ENCODE measurements at places on chromosomes 4 and X.

DNA sequence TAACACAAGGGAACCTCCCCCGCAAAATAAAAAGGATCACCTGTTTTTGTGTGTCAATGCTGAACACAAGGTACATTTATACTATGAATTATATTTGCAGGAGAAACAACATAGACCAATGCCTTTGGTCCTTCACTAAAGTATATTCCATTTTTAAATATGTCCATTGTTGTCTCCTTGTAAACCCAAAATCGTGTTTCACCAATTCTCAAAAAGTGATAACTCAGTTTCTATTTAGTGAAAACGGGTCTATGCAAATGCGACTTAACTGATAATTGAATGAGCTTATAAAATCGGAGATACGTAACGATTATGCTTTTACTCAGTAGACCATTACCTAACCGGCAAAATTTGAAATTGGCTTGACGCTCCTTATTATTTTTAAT lies 2.1 kb downstream of the BRWD3 start:
- DNase-seq: no peak

- no peak for DNase-seq
Observed at GRCh38 chrX:49064303-49064702, 5.5 kb downstream of the CCDC120 start.

DNA sequence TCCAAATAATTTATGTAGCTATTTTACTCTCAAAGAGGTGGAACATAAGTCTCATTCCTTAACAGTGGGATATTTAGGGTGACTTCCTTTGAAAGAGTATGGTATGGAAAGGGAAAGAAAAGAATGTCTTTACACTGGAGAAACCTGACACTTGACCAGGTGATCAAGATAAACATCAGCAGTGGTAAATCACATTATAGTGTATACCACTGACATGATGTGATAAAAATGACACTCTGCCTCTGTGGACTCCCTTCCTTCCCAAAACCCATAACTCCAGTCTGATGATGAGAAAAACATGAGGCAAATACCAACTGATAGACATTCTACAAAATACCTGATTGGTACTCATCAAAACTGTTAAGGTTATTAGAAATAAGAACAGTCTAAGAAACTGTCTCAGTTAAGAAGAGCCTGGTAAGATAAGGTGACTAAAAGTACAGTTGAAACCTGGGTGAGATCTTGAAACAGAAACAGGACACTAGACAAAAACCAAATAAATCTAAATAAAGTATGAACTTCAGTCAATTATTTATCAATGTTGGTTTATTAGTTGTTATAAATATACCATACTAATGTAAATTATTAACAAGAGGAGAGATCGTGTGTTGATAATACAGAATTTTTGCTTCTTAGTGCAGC lies 144.2 kb upstream of the PCDH18 start:
- no peak for DNase-seq

GRCh38 chr4:67744561-67745283 lies 9.5 kb downstream of the GNRHR start:
- no peak for DNase-seq

DNA sequence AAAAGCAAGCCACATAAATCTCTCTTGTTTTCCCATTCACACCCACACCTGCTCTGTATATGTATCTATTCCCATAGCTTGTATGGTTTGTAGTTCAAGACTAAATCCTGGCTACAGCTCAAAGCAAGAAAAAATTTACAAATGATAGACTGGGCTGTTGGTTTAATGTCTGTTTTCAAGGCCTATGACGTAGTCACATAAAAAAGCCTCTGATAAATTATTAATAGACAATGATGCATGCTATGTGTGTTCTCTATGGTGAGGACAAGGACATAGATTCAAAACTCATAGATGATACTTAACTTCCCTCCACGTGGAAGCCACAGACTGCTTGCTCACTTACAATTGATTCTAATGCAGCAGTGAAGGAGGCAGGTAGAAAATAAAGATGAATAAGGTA lies 194.0 kb downstream of the LDB2 start:
- no peak for DNase-seq

DNA sequence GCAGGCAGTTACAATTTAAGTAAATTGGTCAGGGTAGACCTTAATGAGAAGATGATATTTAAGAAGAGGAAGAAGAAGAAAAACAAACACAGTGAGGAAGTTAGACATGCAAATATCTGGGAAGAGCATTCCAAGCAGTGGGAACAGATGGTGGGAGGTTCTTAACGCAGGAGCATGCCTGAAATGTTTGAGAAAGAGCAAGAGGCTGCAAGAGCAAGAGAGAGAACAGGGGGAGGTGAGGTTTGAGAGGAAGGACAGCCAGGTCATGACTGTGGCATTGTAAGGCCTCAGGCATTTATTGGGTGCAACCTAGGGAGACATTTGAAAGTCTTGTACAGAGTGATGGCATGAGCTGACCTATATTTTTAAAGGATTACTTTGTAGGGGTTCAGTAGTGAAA lies 136.0 kb downstream of the UGT8 start:
- DNase-seq: no peak

- DNase-seq: no peak
Observed at GRCh38 chr4:169268951-169269760, 1.6 kb downstream of the SH3RF1 start.

All from nucleus accumbens (tissue), 56 donors.